ENCODE measurements at places on chromosomes 7 and 10. TPM values are rescaled to one million over a fixed set of nuclear protein-coding genes. Genes with fewer than 3 reads are reported as not detected.

GRCh38 chr7:77989981-77990566 is 191.5 kb downstream of the PHTF2 start:
- DNase-seq, result no peak

- DNase-seq, result no peak
These were observed 23.4 kb upstream of the PSMG3 start for GRCh38 chr7:1593091-1593866.

DNA sequence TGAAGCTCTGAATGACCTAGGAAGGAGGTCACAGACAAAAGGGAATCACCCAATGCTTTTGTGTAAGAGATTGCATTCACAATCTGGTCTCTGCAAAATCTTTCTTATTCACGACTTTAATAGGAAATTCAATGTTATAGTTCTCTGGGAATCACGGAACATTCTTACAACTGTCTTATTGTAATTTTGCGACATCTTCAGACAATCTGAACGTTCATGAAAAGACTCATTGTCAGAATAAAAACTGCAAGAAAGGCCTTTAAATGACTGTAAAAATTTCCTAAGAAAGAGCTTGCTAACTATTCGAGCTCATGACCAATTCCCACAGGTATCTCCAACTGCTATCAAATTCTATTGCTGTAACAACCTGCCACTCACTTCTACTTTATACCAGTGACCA is 130.7 kb downstream of the DGKI start:
- no peak for DNase-seq

DNA sequence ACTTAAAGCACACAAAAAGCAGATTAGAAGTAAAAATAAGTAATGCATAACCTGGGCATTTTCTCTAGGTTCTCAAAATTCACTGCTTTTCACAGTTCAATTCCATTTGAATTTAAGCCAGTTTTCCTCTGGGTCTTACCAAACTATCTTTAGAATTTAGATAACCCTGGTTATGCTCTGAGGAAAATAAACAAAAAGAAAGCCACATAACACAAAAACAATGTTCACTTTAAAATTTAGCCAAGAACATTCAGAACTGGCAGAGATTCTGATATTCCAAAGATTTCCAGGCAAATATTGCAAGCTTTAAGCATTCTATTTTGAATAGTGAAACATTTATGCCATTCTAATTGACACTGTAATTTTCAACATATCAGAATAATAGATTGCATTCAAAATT is 50.7 kb upstream of the PRKG1 start:
- DNase-seq, result no peak

DNA sequence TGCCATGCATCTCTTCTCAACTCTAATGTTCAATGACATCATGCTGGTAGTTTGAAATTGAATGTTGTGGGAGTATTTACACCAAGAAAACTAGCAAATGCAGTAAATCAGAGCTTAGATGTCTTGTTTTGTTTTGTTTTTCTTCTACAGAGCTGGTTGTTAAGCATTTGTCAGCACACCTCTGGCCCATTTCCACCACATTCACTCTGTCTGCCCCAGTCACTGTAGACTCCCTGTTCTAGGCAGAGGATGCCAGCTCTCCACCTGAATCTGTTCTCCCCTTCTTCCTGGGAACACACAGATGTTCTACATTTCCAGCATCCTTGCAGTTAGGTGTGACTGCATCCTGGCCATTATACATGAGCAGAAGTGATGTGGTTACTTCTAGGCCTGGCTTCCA is 4.1 kb upstream of the ARHGAP22 start:
- DNase-seq, result no peak

DNA sequence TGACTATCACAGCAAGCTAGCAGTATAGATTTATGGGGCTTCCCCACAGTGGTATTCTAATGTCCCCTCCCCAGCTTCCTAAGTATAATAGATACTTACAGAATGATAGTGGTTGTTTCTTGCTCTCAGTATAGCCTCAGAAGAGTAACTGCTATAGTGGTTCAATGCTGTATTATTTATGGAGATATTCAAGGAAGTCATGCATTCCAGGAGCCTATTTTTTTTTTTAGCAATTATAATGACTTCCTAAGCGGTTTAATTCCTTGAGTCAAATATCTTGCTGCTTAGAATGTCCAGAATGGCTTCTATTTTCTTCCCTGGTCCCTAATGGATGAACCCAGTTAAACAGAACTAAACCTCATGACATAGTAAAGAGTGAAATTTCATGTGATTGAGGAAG is 451.5 kb upstream of the SEMA3D start:
- DNase-seq, result no peak

DNA sequence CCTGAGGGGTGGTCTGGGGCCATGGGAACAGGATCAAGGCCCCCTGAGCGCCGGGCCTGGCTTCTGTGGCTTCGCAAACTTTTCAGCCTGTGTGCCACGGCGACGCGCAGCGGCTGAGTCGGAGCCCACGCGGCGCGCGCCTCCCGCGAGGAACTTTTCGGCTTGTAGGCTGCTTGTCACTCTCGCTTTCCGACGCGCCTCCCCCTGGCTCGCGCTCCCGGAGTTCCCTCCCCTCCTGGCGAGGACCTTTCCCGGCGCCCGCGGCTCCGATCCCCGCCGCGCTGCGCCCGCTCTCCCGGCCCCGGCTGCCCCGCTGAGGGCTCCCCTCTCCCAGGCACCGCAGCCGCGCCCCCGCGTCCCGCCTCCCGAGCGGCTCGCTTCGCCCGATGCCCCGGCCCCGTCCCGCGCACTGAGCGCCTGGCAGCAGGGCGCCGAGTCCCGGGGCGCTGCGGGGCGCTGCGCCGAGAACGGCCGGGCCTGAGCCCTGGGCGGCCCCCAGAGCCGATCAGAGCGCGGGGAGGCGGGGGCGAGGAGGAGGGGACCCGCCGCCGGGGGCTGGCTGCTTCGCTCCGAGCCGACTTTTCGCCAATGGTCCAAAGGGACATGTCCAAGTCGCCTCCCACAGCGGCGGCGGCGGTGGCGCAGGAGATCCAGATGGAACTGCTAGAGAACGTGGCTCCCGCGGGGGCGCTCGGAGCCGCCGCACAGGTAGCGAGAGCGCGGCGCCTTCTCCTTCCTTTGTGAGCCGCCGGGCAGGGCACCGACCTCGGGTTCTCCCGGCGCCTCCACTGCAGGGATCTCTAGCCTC is at the start of gene CACNB2:
TSS of gene CACNB2 (plus strand) at position 276 of the 808 bp plus-strand sequence.
- peak; percentile 57 for DNase-seq

DNA sequence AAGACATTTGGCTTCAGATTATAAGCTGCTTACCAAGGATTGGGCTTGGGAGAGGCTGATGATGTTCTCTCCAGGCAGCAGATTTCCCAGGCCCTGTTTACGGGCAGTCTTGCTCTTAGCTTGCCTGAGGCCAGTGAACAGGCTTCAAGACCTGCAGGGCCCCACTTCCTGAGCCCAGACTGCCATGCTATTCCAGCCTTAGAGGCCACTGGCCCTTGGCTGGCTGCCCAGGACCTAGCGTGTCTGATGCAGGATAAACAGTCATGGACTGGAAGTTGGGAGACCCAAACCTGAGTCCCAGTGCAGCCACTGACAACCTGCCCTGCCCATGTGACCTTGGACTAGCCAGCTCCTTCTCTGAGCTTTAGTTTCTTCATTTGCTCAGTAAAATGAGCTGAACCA is 2.9 kb downstream of the PRXL2A start:
- DNase-seq, result no peak

DNA sequence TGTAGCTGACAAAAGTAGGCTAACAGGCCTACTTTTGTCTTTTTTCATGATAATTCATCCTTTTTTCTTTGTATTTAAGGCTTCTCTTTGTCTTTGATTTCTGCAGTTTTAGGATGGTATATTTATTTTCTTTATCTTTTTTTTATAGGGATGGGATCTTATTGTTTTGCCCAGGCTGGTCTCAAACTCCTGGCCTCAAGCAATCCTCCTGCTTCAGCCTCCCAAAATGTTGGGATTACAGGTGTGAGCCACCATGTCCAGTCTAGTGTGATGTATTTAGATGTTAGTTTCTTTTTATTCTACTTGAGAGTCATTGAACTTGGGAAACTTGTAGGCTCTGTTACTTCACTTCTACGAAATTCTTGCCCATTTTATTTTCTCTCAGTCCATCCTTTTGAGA is 35.4 kb downstream of the TRIM24 start:
- no peak for DNase-seq

DNA sequence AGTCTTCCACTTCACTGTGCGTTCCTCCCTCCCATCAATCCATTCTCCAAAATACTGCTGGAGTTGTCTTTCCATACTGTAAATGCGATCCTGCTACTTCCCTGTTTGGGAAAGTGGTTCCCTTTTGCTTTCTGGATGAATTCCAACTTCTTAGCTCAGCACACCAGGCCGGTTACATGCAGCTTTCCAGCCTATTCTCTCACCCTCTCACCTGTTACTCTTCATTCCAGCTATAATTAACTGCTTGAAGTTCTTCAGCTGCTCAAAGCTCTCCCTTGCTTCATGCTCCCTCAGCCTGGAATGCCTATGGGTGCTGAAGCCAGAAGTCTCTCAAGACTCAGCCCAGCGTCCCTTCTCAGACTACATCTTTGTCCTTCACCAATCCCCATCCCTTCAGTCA is 6.0 kb upstream of the ZNRF2 start:
- no peak for DNase-seq

DNA sequence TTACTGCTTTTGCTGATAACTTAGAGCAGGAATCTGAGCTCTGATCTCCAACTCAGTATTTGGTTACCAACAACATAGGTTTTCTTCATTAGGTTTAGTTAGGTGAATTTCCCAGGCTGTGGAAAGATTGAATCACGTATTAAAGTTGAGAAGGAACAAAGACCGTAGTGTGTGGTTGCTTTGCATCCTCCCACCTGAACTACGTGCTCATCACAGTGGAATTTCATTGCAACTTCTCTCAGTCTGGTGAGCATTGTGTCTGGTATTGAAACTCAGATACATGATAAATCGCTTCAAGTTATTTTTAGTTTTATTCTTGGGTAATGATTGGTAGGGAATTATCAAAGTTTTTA is 139.4 kb upstream of the AKR1E2 start:
- no peak for DNase-seq

GRCh38 chr7:79770063-79770462 is 316.6 kb upstream of the MAGI2 start:
- no peak for DNase-seq

DNA sequence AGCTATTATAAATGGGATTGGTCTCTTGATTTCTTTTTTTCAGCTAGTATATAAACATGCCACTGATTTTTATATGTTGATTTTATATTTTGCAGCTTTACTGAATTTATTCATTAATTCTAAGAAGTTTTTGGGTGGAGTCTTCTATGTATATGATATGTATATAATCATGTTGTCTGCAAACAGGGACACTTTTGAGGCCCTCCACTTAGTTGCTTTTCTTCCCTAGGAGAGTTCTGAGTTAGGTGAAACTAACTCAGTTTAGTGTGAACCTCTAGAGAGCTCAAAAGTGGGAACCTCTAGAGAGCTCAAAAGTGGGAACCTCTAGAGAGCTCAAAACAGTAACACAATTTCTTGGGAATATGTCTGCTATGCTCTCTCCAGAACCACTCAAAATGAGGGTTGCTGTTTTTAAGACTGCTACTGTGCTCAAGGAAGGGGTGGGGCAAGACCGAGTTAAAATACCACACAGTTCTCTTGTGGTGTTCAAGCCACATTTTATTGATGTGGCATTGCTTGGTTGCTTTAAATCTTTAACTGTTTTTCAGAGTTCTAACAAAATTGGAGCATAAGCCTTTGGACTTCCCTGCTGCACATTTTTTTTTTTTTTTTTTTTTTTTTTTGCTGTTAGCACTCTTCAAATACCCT is 13.2 kb downstream of the CCDC7 start:
- no peak for DNase-seq

GRCh38 chr7:149067869-149068268 is 22.6 kb downstream of the ZNF786 start:
- DNase-seq, result no peak

- no peak for DNase-seq
These were observed 98.2 kb downstream of the ANK3 start for GRCh38 chr10:60291344-60291930.

DNA sequence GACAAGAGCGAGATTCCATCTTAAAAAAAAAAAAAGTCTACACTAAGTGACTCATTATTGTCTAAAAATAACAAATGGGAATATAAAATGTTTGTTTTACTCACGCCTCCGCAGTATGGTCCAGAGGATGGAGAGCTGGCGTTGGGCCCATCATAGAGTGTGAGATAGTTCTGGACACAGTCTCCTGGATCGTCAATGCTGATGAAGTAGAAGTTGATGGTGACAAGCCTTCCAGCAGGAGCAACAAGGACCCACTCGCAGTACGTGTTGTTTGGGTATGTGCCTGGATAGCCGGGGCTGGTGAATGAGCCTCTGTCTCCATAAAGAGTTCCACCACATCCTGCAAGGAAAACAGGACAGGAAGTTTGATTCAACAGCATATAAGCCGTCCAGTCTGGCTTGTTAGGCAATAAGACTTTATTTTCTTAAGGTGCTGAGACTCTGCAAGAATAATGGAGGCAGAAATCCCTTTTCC is 11.5 kb upstream of the RSU1 start:
- DNase-seq, result no peak

Gene AVL9
- polyA plus RNA-seq, result 41.8 TPM

Gene TAS2R3
- polyA plus RNA-seq, result 1.2 TPM

Gene FAM241B
- 10.9 TPM for polyA plus RNA-seq

Gene UCN3
- 1.0 TPM for polyA plus RNA-seq
